ENCODE measurements at places on chromosomes 12 and 14. TPM values are rescaled to one million over a fixed set of nuclear protein-coding genes. Genes with fewer than 3 reads are reported as not detected.

OTUB2 gene
- 3.2 TPM for total RNA-seq

APOF gene
- not detected for total RNA-seq

CCDC175 gene
- not detected for total RNA-seq

C12orf75 gene
- 12.9 TPM for total RNA-seq

MFAP5 gene
- total RNA-seq = 1.2 TPM

ABCC9 gene
- total RNA-seq = 1.6 TPM

NKX2-8 gene
- total RNA-seq = not detected

WSCD2 gene
- total RNA-seq = not detected

SLC35F4 gene
- not detected for total RNA-seq

NANOG gene
- total RNA-seq = not detected

PTPN21 gene
- total RNA-seq = 5.7 TPM

JAG2 gene
- total RNA-seq = 0.48 TPM

Data from epithelial cell of alveolus of lung (primary cell).